ENCODE measurements at places on chromosomes 6 and 20.

- peak; percentile 97 for DNase-seq
These were observed 132.2 kb upstream of the TNFAIP3 start for GRCh38 chr6:137734875-137735182.

GRCh38 chr6:146950351-146950835 lies 253.8 kb upstream of the STXBP5 start:
- DNase-seq = peak; percentile 73

DNA sequence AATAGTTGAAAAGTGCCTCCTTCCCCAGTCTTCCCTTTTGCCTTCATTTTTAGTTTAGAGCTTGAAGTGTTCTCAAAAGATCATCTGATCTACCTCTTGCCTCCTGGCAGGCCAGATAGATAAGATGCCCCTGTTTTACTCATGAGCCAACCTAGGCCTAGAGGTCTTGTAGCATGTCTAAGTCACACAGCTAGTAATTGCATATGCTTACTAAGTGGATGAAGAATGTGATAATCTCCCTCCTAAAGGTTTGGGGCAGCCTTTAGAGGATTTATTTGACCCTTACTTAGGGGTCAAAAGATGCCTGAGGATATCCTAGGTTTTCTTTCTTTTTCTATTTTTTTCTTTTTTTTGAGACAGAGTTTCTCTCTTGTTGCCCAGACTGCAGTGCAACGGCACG lies 2.1 kb downstream of the C6orf141 start:
- DNase-seq = no peak

DNA sequence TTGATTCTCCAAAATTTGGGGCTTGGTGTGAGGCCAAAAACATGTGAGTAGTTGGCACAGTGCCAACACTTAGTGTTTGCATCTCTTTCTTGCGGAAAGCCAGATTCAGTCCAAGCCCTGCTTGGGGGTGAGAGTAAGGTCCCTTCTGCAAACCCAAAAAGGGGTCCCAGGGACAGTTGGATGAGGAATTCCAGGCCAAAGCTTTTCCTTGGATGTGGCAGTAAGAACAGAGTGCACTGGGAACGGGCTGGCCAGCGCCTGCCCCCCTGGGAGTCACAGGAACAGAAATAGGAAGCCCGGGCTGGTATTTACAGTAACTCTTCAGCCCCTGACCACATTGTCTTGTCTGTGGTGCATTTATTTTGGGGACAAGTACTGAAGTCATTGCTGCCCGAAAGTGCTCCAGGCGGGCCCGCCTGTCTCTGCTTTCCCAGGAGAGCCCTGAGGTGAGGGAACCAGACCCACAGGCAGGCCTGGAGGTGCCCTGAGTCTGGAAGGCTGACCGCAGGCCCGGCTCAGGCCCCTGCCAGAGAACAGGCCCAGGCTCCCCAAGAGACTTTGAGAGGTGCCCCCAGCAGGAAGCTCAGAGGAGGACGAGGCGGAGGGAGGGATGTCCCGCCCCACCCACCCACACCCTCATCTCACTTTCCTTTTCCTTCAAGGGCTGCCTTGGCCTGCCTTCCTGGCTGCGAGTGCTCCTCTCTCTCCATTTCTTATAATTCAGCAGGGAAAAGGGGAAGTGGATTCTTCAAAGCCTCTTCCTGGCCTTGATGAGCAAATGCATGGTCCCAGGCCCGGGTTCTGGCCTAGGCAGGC lies 218.4 kb downstream of the MAFB start:
- peak; percentile 68 for DNase-seq

GRCh38 chr20:49964964-49965780 lies 17.6 kb upstream of the SNAI1 start:
- DNase-seq = peak; percentile 71

DNA sequence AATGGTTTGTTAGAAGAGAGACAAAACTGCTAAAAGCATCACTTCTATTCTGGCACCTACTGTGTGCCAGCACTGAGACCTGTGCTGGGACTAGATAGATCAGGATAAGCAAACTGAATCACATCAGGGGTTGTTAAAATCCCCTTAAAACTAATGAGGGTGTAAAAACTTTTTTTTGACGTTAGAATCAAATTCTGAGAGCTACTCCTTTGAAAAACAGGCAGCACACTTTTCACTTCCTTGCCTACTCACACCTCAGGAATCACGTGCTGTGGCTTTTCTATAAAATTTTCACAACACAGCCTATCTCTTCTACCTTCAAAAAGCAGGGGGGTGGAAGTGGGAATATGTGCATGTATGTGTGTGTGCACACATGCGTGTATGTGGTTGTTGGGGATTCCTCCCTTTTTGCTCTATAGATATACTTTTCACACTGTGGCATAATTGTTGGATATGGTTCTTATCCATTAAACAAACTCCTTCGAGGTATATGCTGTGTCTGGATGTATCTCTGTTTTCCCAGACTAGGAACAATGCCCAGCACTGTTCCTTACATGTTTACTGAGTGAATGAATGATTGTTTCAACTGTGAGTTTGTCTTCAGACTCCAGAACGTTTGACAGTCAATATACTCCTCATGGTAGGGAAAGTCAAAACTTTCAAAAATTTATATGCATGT lies 105.4 kb downstream of the FYN start:
- DNase-seq = no peak

GRCh38 chr20:35767683-35768481 lies 3.9 kb upstream of the PHF20 start:
- DNase-seq = peak; percentile 80

DNA sequence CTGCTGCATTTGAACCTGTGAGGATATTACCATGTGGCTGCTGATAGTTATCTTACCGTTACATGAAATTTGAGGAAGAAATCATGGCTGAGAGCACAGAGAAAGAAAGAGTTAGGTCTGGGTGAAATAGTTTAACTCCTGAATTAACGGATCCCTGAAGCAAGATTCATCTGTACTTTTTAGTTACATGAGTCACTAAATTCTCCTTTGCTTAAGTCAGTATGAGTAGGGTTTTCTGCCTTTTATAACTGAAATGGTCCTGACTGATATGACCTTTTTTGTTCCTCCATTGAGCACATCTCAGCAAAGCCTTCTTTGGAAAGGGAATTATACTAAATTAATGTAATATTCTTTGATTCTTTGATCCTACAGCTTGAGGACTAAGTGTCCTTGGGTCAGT lies 333.3 kb upstream of the ZFP64 start:
- no peak for DNase-seq

DNA sequence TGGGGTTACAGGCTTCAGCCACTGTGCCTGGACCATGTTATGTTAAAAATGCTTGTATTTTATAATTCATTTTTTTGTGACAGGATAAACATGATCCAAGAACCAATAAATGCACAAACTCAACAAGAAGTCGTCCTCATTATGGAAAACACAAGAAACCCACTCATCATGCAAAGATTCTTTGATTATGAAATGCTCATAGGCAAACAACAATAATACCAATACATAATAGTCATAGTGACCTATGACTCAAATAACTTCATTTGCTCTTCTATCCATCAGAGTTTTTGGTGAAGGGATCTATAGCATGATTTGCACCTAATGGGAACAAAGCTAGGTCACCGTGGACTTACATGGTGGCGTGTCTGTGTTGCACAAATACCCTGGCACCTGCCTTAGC lies 217.1 kb upstream of the THEMIS start:
- no peak for DNase-seq

DNA sequence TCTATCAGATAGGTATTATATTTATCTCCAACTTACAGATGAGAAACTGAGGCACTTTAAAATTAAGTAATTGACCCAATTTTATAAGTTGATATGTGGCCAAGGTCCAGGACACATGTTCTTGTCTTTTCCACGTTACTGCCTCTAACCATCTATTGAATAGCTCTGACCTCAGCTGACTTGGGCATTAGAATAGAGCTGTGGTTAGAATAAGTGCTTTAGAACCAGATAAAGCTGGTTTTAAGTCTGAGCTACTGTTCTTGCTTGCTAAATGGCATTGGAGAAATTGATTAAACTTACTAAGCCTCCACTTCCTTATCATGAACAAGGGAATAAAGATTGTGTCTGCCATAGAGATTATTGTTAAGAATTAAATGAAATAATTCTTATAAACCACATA lies 147.8 kb upstream of the DTNBP1 start:
- DNase-seq = no peak

GRCh38 chr20:61169874-61170273 lies 82.2 kb upstream of the CDH4 start:
- DNase-seq = no peak

GRCh38 chr6:87698547-87699006 lies 3.5 kb downstream of the AKIRIN2 start:
- peak; percentile 96 for DNase-seq

- peak; percentile 75 for DNase-seq
These were observed 29.0 kb downstream of the MOCS3 start for GRCh38 chr20:50987493-50988210.

DNA sequence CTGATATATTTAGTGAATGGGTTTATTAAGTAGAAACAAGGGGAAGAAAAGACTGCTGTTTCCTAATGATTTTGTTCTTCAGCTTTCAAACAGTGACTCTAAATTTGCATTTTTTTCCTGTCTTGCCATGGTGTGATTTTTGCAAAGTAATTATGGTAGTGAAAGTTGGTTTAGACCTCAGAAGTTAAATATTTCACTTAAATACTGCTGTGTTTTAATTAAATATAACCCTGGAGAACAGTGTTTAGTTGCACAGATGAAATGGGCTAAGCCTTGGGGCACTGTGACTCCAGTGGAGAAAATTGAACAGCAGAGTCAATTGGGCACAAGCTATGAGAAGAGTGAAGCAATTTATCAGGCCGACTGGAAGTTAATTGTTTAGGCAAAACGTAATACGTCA lies 111.1 kb upstream of the MCHR2 start:
- DNase-seq = no peak

DNA sequence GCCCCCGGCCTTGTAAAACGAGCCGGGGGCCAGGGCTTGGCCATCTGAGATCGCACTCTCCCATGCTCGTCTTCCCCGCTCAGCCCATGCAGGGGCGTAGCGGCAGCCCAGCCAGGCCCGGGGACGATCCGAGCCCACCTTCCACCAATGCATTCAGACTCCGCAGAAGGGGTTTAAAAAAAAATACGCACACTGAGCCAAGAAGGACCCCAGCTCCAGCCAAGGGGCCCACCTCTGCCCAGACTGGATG lies 320 bp downstream of the GSTA4 start:
- no peak for DNase-seq

- no peak for DNase-seq
These were observed 3.8 kb downstream of the PTPRT start for GRCh38 chr20:43185901-43186300.

DNA sequence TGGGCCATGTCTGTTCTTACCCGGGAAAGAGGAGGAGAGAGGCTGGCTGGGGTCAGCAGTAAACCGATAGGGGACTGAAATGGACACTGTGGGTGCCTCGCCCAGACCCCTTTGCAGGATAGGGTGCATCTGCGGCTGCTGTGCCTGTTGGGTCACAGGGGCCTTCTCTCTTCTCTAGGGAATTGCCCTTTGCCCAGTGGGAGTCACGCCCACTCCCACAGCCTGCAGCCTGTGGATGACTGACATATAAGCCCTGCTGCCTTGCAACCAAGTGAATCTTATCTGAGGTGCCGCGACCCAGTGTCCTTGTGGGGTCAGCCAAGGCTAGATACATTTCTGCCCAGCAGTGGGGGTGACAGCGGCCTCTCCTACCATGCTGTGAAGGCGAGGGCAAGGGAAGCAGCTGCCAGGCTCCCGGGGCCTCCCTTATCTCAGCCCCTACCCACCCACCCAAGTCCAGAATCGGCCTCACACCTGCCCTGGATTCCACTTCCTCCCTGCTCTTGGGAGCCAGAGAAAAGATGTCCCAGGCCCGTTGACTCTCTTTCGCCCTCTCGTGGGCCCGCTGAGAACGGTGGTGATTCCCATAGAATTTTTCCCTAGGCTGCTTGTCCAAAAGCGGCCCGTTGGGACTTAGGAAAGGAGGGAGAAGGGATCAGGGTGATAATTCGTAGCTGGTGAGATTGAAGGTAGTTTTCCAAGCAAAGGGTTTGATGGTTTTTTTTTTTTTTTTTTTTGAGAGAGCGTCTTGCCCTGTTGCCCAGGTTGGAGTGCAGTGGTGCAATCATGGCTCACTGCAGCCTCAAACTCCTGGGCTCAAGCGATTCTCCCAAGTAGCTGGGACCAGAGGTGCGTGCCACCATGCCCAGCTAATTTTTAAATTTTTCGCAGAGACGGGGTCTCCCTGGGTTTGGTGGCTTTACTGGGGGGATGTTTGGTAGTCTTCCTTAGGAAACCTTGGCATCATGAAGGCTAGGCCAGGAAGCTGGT lies 76.4 kb upstream of the RNF24 start:
- DNase-seq = peak; percentile 51

GRCh38 chr6:41042226-41043055 lies at the start of gene TSPO2:
TSPO2 (plus strand) TSS chr6:41042467; CDS start chr6:41042986, 519 bp downstream.
- no peak for DNase-seq

DNA sequence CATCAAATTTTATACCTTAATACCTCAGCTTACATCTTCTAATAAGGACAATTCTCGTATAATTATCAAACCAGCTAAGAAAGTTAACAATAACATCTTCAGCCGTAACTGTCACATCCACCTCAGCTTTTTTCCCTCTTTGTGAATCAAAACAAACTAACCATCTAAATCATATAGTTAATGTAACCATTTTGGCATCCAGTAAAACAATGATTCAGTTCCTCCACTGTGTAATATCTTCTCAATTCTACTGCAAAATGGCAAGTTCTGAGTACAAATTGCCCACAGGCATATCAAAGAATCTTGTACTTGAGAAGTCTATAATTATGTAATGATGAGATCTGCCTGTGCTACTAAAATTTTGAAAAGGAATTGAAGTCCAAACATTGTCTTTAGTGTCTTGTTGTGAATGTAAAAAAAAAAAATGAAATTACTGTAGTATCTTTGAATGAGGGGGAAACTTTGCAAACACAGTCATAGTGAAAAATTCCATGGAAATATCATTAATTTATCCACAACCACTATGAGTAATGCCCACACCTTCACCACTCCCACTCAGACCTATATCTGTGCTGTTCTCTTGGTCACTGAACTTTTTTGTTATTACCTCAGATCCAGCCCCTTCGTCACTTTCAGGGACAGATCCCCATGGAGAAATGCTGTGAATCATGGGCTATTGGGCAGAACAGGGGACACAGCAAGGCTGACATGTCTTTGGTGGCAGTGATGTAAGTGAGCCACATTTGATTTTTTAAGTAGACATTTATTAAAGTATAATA lies 178.6 kb upstream of the RAB32 start:
- no peak for DNase-seq

- DNase-seq = no peak
These were observed 4.0 kb downstream of the DLK2 start for GRCh38 chr6:43451348-43451747.

- DNase-seq = no peak
These were observed 122.9 kb upstream of the PDE7B start for GRCh38 chr6:135728589-135728988.

DNA sequence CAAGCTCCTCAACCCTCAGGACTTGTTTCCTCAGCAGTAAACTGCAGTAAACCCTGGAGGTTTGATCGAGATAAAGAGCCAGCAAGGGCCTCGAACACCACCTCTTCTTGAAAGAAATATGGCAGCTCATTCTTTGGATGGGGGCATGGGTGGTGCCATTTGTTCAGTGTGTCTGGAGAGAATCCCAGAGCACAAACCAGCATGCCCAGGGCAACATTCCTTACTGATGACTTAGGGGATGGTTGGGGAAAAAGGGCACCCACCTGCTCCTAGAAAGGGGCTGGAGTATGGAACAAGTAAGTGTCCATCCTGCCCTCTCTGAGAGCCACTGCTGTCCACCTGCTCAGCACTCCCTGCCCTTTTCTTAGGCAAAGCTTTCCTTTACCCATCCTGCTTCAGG lies 31.3 kb upstream of the ZFAND3 start:
- no peak for DNase-seq

- peak; percentile 69 for DNase-seq
These were observed 98.7 kb upstream of the SGK1 start for GRCh38 chr6:134416418-134417154.

- peak; percentile 93 for DNase-seq
These were observed 7.8 kb upstream of the MRS2 start for GRCh38 chr6:24394780-24395437.

GRCh38 chr6:44051515-44051914 lies 75.7 kb downstream of the MRPL14 start:
- DNase-seq = no peak

All from inflammatory macrophage treated with lipopolysaccharide for 4 hours (primary cell).